ENCODE measurements at places on chromosomes 12 and 14. TPM values are rescaled to one million over a fixed set of nuclear protein-coding genes. Genes with fewer than 3 reads are reported as not detected.

KCNA1 gene
- under 0.01 TPM for total RNA-seq

FOXN4 gene
- total RNA-seq, result not detected

SPIC gene
- not detected for total RNA-seq

GRCh38 chr14:73742520-73743238 lies 28.5 kb upstream of the PNMA1 start:
- no peak for DNase-seq

DNA sequence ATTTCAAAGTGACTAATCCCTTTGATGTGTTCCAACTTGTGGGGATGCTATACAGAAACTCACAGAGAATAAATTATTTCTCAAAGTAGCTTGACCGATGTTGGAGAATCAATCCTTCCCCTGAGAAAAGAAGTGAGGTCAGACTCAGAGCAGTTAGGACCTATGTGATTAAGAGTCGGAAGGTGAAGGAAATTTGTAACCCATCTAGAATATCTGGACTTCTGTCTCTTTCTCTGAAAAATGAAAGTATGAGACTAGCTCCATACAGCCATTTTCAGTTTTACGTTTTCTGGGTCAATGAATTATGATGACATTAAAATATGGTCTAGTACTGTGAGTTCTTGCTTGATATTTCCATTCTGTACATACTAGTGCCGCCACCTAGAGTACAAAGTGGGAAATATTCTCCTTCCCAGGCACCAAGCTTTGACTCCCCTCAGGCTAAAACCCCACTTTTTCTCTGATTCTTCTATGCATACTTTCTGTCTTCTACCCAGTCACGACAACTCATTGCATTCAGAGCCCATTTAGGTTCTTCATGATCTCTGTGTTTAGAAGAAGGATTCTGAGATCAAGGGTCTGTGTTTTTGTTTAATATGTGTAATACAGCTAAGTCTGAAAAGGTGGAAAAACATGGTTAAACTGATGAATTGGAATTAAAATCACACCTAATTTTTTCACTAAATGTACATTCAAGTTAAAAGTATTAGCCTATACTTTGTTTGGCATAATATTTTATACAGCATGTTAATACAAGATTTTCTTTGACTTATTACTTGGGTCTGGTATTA lies 6.9 kb upstream of the NTS start:
- peak; percentile 70 for DNase-seq

All from dermis microvascular lymphatic vessel endothelial cell (primary cell).